ENCODE measurements at places on chromosomes 5 and 9.

DNA sequence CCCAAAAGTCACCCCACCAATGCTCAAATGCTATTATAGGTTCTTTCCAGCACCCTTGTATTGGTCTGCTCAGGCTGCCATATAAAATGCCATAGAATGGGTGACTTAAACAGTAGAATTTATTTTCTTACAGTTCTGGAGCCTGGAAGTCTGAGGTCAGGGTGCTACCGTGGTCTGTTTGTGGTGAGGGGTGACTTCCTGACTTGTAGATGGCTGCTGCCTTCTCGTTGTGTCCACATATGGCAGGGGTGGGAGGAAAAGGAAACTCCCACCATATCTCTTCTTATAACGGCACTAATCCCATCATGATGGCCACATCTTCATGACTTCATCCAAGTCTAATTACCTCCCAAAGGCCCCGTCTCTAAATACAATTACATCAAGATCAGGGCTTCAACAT, 257.8 kb upstream of the TARS1 start:
- DNase-seq, result peak; percentile 25

DNA sequence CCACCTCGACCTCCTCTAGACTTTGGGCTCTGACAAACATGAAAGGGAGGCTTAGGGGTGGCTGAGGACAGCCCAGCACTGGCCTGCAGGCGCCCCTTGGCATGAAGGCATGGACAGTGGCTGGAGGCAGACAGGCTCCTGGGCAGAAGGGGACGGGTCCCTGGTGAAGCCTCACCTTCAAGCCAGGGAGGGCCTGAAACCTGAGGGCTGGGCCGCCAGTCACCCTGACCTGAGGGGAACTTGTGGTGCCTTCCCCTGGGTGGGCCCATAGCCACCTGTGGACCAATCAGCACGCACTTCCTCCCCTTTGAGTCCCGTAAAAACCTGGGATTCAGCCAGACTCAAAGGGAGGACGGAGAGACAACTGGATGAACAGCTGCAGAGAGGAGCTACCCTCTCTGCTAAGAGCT, 90.4 kb upstream of the PUM3 start:
- DNase-seq, result no peak

- DNase-seq, result peak; percentile 25
Measured at GRCh38 chr9:14347406-14348122, 33.6 kb upstream of the NFIB start.

- no peak for DNase-seq
Measured at GRCh38 chr9:128175102-128175563, 15.1 kb downstream of the BBLN start.

GRCh38 chr5:15446552-15446951, 53.4 kb upstream of the FBXL7 start:
- DNase-seq, result no peak

- DNase-seq, result peak; percentile 72
Measured at GRCh38 chr5:162209005-162209605, 141.5 kb downstream of the GABRG2 start.

GRCh38 chr9:8027351-8027750, 227.8 kb upstream of the DMAC1 start:
- DNase-seq, result no peak

DNA sequence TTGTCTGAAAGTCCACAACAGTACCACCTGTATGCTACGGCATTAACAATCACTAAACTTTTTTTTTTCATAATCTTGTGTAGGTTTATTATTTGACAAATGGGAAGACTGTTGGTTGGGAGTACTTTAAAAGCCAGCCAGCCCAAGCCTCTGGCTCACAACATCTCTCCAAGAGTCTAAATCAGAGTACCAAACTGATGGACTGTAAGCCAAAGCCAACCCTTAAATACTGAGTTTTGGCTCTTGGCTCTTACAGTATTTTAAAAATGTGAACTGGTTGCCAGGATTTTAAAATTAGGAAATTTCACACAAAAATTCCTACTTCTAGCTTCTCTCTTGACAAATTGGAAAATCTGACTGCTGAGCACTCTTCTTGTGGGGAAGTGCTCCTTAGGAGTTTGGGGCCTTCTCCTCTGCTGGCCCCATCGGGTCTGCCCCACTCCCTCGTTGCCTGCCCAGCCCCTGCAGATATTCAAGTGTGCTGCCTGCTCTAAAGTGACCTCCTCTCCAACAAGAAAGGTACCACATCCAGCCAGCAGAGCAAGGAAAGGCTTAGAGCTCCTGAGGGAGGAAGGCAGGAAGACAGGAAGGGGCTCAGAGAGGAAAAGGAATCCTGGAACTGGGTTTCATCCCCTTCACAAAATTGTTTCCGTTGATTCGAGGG, 21.8 kb upstream of the TMOD1 start:
- no peak for DNase-seq

DNA sequence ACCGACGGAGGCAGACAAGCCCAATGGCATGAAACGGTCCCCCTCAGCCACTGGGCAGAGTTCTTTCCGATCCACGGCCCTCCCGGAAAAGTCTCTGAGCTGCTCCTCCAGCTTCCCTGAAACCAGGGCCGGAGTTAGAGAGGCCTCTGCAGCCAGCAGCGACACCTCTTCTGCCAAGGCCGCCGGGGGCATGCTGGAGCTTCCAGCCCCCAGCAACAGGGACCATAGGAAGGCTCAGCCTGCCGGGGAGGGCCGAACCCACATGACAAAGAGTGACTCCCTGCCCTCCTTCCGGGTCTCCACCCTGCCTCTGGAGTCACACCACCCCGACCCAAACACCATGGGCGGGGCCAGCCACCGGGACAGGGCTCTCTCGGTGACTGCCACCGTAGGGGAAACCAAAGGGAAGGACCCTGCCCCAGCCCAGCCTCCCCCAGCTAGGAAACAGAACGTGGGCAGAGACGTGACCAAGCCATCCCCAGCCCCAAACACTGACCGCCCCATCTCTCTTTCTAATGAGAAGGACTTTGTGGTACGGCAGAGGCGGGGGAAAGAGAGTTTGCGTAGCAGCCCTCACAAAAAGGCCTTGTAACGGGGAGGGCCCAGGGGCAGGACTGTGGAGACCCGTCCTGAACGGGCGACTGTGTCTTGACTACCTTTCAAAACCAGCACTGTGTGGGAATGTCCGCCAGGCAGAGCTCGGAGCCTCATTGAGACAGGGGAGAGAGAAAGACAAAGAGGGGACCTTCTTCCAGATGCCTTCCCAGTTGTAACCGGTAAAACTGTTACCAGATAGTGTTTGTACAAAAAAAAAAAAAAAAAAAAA, 29.9 kb downstream of the CD180 start:
- peak; percentile 44 for DNase-seq

GRCh38 chr5:158116965-158117364, 258.0 kb upstream of the CLINT1 start:
- peak; percentile 43 for DNase-seq

DNA sequence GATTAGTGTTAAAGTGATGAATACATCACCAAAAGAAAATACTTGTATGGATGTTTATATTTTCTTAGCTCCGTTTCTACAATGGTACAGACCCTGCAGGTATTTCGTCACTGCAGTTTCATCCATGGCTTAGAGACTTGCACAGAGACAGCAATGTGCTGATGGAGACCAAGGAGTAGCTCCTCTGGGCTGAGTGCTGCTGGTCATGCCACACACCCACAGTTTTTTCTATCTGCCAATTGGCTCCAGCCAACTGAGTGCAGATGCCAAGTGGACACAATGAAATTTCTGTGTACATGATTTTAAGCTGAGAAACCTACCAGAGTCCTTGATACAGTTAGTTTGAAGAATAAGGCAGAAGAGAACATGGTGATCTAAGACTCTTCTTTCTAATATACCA, 145.9 kb upstream of the ADCY2 start:
- DNase-seq, result no peak

DNA sequence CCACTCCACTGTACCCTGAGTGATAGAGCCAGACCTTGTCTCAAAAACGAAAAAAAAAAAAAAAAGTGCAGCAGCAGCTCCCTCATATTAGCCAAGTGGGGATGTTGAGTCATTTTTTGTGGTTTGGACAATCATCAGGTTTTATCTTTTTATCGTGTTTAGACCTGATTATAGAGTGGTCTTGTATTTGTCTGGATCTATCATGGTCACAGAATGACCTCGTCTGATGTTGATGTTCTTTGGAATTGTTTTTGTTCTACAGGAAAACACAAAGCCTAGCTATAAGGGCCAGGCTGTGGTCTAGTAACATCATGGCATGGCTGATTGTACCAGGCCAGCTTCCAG, 1.6 kb upstream of the FBXW11 start:
- no peak for DNase-seq

GRCh38 chr5:3310541-3311261, 284.9 kb upstream of the IRX1 start:
- DNase-seq, result no peak
